Osteocyte (in vitro differentiated cells): ENCODE measurements at places on chromosomes 5 and 9. TPM values are rescaled to one million over a fixed set of nuclear protein-coding genes. Genes with fewer than 3 reads are reported as not detected.

The FOXI1 gene
- not detected in 2 replicates for total RNA-seq

The CTXN3 gene
- not detected in 2 replicates for total RNA-seq

The BTNL3 gene
- total RNA-seq, result not detected in 2 replicates

The SPATA31C1 gene
- not detected in 2 replicates for total RNA-seq

The SLC27A6 gene
- 0.26 TPM in 1 of 2 replicates, not detected in the other for total RNA-seq

The FGF1 gene
- 0.73 and 1.5 TPM in 2 replicates for total RNA-seq

GRCh38 chr5:156188016-156188415 lies 138.9 kb upstream of the SGCD start:
- DNase-seq, result no peak

- no peak for DNase-seq
Observed at GRCh38 chr9:137988051-137988450, 110.5 kb downstream of the CACNA1B start.

- DNase-seq, result no peak
Observed at GRCh38 chr9:73640971-73641370, 489.3 kb downstream of the ANXA1 start.

GRCh38 chr5:131209506-131210150 lies 38.9 kb downstream of the LYRM7 start:
- no peak for DNase-seq

GRCh38 chr5:33223563-33224284 lies 217.0 kb upstream of the TARS1 start:
- no peak for DNase-seq

GRCh38 chr9:129109952-129110739 lies 447 bp downstream of the CRAT start:
- no peak for DNase-seq
